ENCODE measurements at places on chromosomes 2 and 18.
A peak's percentile ranks its signal among the peaks of the same experiment; 100 is the strongest.

DNA sequence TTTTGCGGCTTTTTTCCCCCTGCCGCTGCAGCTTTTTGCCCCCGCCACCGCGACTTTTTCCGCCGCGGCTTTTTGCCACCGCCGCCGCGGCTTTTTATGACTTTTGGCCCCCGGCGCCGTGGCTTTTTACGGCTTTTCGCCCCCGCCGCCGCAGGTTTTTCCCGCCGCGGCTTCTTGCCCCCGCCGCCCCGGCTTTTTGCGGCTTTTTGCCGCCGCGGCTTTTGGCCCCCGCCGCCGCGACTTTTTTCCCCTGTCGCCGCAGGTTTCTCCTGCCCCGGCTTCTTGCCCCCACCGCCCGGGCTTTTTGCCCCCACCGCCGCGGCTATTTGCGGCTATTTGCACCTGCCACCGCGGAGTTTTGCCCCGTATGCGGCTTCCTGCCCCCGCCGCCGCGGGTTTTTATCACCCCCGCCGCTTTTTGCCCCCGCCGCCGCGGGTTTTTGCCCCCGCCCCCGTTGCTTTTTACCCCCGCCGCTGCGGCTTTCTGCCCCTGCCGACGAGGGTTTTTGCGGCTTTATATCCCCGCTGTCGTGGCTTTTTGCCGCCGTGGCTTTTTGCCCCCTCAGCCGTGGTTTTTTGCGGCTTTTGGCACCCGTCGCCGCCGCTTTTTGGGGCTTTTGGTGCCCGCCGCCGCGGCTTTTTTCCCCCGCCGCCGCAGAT, 2750.9 kb downstream of the RPIA start:
- peak overlapping the region; percentile 36 for H3K4me3 ChIP-seq
- H3K27me3 ChIP-seq = peaks cover 3% of the 10 kb centered on the region
- no peak overlapping the region for H3K27ac ChIP-seq
- peak; percentile 36 for DNase-seq
- H3K4me1 ChIP-seq = peaks cover 11% of the 10 kb centered on the region
- H3K36me3 ChIP-seq = no peaks in the 10 kb centered on the region

DNA sequence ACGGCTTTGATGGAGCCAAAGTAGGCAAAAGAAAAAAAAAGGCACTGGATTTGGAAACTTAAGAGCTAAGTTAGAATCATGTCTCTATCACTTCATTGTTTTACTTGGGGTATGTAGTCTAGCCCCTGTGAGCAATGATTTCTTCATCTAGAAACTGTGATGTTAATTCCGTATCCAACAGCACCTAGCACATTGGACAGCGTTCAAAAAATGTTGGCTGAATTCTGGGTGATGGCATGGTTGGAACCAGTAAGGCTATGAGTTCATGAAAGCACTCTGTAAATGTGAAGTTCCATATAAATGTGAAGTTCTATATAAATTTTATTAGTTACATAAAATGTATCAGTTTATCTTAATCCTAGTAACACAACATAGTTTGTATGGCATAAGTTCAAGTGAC, 308.5 kb upstream of the HNMT start:
- H3K27ac ChIP-seq = no peak overlapping the region
- no peaks in the 10 kb centered on the region for H3K4me1 ChIP-seq
- H3K4me3 ChIP-seq = no peak overlapping the region
- H3K27me3 ChIP-seq = no peaks in the 10 kb centered on the region
- H3K36me3 ChIP-seq = no peaks in the 10 kb centered on the region
- no peak for DNase-seq

DNA sequence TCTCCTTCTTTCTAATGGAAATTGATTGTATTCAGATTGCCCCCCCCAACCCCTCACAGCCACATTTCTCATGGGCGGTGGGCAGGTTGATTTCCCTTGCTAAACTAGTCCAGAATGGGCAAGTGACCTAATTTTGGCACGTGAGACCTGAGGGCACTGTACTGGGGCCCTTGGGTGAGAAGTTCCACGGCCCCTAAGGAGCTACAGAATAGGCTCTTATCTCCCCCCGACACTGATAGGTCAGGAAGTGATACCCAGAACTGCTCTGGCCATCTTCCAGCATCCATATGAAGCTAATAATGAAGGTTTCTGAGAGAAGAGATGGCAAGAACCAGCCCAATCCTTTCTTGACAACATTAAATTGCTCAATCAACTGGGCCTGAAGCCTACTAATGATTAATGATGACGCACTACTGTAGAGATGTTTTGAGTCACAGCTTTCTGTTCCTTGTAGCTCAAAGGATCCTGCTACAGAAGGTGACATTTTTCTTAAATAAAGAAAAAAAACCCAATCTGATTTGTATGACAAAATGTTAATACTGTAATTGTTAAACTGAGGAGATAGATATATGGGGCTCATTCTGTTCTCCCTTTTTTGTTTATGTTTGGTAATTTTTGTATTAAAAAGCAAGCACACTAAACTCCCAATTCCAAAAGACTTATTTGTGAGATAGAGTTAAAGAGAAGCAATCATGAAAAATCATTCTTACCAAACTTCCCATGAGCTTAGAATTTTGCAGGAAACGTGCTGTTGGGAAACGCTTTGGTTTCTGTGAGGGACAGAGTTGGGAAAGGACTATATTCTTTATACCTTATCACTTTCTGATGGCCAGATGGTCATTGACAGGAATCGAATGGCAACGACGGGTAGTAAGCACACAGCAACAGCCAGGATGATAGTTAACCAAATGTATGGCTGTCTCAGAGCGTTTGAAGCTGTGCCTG, 28.2 kb upstream of the NARS1 start:
- peaks cover 7% of the 10 kb centered on the region for H3K36me3 ChIP-seq
- peaks cover 1% of the 10 kb centered on the region for H3K4me1 ChIP-seq
- peak overlapping the region; percentile 12 for H3K27ac ChIP-seq

- no peak overlapping the region for H3K27ac ChIP-seq
- DNase-seq = no peak
- H3K4me3 ChIP-seq = no peak overlapping the region
- no peaks in the 10 kb centered on the region for H3K4me1 ChIP-seq
- no peaks in the 10 kb centered on the region for H3K27me3 ChIP-seq
- no peaks in the 10 kb centered on the region for H3K36me3 ChIP-seq
These were observed 87.2 kb downstream of the CTAGE1 start for GRCh38 chr18:22330508-22330907.

DNA sequence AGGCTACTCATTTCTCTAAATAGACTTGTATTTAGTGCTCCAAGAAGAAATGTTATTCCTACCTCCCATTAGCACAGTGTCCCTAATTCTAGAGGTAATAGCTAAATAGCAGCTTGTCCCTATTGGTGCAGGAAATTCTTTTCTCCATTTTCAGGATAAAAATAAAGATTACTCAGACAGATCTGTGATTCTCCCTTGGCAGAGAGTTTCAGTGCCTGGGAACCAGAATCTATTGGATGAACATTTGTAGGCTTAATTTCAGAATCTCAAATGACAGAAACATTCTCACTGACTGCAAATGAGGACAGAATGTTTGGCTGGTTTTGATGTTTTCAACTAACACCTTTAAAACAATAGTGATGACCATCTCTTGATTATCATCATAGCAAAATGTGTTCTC, 33.3 kb upstream of the LGALSL start:
- DNase-seq = no peak
- H3K27me3 ChIP-seq = no peaks in the 10 kb centered on the region
- H3K36me3 ChIP-seq = no peaks in the 10 kb centered on the region
- H3K4me3 ChIP-seq = no peak overlapping the region
- H3K27ac ChIP-seq = no peak overlapping the region
- H3K4me1 ChIP-seq = no peaks in the 10 kb centered on the region

DNA sequence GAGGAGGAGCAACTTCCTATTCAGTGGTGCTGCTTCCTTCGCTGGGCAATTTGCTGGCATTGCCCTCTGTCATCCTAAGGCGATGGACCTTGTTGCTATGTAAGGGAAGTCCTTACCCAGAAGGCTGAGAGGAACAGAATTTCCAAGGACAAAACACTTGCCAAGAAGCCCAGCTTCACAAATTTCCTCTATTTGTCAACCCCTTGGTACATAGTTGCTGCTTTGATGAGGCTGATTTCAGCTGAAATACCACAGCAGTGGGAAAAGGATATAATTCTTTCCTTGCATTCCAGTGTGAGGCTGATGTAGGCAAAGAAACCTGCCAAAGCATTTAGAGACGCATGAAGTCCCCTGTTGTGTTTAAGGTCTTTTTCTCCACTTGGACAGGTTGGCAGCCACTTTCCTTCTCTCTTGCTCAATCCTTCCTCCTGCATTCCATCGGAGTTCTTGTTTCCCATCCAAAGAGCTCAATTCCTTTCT, 16.4 kb upstream of the ST3GAL5 start:
- no peaks in the 10 kb centered on the region for H3K27me3 ChIP-seq
- no peaks in the 10 kb centered on the region for H3K4me1 ChIP-seq
- no peak for DNase-seq
- no peaks in the 10 kb centered on the region for H3K36me3 ChIP-seq
- no peak overlapping the region for H3K4me3 ChIP-seq
- H3K27ac ChIP-seq = no peak overlapping the region
